ENCODE measurements at places on chromosomes 1 and 21.

GRCh38 chr1:154551474-154551873, 7.0 kb downstream of the UBE2Q1 start:
- DNase-seq, result no peak

DNA sequence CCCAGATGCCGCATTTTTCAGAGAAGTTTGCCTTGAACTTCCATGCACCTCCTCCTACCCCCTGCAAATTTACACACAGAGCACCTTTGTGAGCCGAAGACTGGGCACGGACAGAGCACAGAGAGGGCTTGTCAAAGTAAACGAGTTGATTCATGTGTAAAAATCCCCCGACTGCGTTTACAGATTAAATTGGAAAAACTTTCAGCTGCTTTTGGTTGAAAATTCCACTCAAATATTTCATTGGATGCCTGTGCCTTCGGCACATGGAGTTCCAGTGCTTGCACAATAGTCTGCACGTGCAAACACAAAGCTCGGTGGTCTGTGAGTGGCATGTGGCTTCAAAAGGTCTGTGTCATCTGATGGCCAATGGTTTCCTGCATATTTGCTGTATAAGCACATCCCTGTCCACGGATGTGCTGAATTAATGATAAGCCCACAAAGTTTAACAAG, 177.5 kb downstream of the SETD4 start:
- DNase-seq, result no peak

DNA sequence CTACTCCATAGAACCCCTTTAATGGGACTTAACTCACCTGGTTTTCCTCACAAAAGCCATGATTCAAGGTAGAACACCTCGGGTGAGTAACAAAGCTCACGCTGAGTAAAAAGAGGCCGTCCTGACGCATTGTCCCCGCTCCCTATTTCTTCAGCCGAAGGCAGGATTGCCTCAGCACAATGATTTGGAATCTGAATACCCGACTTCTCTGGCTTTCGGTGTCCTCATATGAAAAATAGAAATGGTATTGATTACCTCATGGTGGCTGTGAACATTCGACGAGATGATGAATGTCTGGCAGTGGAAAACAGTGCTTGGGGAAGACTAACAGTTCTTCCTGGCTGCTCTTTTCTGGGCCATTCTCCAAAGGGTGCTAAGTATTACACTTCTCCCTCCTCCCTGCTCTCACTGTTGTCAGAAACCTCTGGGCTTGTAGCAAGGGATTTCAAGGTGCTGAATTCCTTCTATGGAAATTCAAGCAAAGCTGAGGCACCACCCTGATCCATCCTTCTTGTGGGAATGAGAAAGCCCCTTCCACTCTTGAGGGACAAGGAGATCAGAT, 148.3 kb downstream of the C1orf94 start:
- no peak for DNase-seq

- DNase-seq, result no peak
These were observed 5.5 kb upstream of the SNX27 start for GRCh38 chr1:151606384-151606783.

DNA sequence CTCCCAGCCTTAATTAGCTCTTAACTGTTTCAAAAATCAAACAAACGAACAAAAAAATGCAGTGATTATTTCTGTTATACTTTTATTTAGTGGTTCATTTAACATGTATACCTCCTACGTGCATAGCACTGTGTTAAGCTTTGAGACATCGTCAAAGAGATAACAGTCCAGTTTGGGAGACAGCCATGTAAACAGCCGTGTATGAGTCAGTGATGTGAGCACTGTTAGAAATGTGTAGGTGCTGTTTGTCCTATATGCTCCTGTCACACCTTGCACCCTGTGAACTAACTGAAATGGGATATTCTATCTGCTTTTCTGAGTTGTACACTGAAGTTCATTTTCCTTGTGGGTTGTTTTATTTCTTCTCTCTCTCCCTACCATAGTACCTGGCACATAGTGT, 109.7 kb upstream of the CACYBP start:
- DNase-seq, result no peak

GRCh38 chr1:175155473-175155856, 37.1 kb downstream of the KIAA0040 start:
- DNase-seq, result no peak

GRCh38 chr1:152442765-152443164, 28.7 kb upstream of the CRNN start:
- DNase-seq, result no peak

DNA sequence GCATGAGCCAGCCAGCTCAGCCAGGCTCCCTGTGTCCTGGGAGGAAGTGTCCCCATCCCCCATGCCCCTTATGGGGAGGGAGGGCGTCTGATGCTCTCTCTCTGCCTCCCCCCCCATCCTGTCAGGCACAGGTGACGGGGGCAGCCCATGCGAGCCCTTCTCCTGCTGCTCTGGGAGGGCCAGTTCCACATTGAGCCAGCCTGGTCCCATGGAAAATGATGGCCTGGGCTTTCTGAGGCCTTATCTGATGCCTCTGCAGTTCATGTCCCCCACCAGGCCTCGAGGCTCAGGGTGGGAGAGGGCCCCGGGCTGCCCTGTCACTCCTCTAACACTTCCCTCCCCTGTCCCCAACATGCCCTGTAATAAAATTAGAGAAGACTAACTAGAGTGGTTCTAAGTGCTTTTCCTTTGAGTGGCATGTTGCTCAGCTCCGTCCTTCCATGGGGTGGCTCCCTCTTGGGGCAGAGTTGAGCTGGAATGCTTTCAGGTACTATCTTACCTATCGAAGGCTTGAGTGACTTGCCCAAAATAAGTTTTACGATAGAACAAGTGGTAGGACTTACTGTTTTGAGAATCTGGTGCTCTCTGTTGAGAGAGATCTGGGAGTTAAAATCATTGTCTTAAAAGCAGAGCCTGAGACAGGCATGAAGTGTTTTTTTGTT, 1.8 kb upstream of the MTFR1L start:
- DNase-seq, result no peak

GRCh38 chr21:38792676-38793459, 12.9 kb upstream of the ETS2 start:
- no peak for DNase-seq

GRCh38 chr1:3698660-3699408, 46.5 kb downstream of the TP73 start:
- DNase-seq, result no peak

DNA sequence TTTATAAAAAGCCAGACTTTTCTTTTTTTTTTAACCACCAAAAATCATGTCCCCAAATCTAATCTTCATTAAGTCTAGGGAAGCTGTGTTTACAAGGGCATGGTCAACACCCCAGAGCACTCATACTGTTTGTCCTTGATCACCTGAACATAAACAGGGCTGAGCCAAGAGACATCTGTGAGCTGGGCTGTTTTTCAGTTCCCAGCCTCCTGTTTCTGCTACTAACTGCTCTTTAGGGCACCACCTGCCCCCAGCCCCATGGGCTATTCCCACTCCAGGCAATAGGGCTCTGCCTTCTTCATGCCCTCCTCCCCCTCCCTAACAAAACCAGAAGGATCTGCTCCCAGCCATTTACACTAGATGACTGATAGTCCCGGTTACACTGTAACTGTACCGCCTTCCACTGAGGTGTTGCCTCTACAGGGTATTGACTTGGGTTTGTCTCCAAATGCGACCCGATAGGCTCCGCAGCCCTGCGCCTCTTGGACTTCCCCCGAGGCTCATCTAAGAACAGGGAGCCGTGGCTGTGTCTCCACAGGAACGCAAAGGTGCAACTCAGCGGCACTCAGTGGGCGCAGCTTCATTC, 11.7 kb upstream of the SLC26A9 start:
- DNase-seq, result no peak

- no peak for DNase-seq
These were observed 307.3 kb downstream of the PTPRU start for GRCh38 chr1:29543586-29543985.

DNA sequence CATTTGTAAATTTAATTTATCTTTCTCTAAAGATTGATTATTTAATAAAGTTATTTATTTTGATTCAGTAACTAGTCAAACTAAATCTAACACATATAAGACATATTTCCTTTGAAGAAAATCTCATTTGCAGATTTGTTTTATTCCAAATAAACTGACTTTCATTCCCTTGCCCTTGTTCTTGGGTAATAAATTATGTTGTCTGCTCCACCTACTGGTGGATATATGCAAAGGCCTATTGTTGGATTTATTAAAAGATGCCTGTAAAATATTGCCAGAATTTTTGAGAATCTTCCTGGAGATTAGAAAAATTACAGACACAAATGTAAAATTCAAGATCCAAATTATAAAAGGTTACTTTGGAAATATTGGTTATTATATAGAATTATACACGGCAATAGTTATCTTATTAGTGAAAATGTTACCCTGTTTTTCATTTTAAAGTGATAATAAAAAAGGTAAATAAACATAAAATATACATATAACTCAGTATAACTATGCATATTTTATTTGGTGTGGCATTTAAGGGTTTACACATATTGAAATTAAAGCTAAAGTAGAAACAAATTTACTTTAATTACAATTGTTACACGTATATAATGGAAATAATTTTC, 116.1 kb downstream of the SPATA17 start:
- DNase-seq, result no peak

DNA sequence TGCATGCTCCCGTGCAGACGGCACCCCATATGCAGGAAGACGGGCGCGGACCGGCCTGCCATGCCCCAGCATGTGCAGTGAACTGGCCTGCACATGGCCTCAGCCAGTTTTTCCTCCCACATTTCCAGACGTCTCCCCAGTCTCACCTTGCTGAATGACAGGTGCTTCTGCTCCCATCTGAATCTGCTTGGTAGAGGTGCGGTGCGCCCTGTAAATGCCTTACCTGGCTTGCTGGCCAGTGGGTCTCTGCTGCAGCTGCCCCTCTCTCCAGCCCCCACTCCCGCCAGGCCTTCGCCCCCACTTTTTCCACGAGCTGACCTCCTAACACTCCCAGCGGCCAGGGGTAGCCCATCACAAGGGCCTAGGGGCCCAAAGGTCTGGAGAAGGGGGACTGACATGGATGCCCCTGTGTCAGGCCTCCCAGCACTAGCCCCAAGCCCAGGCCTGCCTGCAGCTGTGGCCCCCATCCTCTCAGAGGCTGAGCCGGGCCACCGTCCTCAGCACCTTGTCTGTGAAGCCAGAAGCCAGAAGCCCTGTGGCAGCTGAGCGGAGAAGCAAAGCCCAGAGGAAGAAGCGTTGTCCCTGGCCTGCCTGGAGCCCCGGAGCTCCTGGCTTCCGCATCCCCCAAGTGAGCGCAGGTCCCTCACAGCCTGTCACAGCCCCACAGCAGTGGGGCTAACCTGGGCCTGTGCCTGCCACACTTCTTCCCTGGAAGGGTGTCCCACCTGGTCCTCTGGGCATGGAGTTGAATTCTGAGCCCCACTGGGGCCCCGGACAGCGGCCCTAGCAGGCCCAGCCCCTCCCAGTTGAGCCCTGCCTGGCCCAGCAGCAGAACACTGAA, 3.7 kb upstream of the SLC19A1 start:
- DNase-seq, result no peak

DNA sequence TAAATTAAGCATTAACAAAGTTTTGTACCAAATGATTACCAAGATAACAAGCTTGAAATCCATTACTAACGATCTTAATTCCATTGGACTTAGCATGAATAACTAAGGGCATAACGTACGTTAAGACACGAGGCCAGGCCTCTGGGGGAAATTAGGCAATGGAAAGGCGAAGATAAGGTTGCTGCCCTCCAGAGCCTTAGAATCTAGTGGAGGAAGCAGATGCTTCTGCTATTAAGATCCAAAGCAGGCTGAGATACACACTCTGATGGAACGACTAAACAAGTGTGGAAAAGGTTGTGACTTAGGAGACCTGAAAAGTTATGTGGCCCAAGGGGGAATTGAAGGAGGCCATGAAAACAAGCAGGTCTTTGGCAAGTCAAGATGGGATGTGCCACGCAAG, 6.0 kb downstream of the AKNAD1 start:
- no peak for DNase-seq

- no peak for DNase-seq
These were observed 163.5 kb upstream of the IVNS1ABP start for GRCh38 chr1:185480545-185480944.
